ENCODE measurements at places on chromosomes 7 and 10.

- DNase-seq = no peak
These were observed 121.6 kb upstream of the LYZL2 start for GRCh38 chr10:30750971-30751677.

- no peak for DNase-seq
These were observed 115.2 kb downstream of the ZFAND4 start for GRCh38 chr10:45557275-45557905.

GRCh38 chr7:97818066-97818663 is 54.0 kb downstream of the ASNS start:
- DNase-seq = no peak

- DNase-seq = no peak
These were observed 449.2 kb downstream of the IPMK start for GRCh38 chr10:57818522-57818921.

DNA sequence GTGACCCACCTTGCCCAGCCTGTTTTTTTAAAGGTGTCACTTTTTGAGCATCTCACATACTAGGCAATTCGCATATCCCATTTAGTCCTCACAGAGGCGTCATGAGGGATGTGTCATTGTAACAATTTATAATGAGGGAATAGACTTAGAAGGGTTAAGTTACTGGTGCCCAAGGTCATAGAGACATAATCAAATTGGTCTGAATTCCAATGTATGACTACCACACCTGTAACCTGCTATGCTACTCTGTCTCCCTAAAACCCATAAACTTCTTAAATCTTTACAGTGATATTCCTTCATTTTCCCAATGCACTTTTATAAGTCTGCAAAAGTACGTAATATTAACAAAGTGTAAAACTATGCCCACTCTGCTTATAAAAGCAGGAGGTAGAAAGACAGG is 7.1 kb downstream of the ZMYND11 start:
- no peak for DNase-seq

DNA sequence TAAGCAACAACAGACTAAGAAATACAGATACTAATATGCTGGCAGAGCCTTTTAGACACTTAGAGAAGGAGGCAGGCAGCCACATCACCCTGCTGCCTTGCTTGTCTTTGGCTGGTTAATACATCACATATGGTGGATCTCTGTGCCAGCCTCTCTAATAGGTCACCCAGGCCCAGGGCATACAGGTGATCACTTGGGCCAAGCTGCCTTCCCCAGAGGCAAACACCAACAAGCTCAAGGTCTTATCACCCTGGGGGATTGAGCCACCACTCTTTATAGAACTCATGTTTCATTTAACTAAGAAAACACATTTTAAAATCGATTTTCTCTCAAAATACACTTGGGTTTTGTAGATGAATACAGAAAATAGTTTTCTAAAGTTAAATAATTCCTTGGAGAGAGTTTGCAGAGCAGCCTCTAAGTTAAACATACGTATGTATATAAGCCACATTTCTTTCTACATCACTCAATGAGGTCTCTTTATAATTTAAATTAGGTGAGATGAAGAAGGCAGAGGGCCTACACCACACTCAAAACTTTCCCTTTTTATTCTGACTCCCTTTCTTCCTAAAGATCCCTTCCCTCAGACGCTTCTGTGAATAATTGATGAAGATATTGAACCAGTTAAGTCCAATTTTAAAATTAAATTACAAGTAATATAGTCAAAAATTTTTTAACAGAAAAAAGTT is 556.8 kb upstream of the GHITM start:
- DNase-seq = no peak

DNA sequence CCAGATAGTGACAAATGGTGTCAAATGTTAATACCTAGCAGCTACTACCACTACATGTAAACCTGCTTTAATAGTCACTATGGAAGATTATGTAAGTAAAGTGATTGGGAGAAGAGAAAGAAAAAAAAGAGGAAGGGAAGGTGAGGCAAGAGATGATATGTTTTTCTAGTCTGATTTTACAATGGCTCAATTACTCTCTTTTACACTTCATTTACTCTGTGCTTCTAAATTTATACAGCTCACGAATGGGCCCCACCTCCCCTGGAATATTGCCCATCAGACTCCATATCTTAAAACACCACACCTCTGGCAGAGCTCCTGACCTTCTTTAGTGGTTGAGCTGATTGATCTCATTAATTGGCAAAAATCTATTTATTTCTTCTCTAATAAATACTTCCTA is 28.0 kb upstream of the IKZF1 start:
- no peak for DNase-seq

DNA sequence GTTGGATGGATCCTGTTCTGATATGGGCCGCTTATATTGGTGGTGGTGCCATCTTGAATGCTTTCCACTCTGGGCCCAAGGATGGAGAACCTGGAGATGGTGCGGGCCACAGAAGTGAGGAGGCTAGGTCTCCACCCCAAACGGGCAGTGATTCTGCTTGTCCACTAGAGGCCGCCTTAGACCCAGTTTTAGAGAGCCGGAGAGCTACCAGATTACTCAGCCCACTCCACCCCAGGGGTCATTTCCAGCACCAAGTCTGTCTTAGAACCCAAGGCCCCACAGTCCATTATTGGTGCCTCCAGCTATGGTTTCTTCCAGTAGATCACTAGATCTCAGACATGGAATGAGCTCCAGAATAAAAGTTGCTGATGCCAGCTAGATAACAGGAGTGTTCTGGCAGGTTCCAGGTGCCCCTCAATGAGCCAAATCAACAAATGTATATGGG is 11.8 kb upstream of the CAMK2G start:
- DNase-seq = peak; percentile 41

GRCh38 chr10:128540781-128541761 is 414.8 kb upstream of the MKI67 start:
- DNase-seq = peak; percentile 84

- DNase-seq = no peak
These were observed at the start of gene SNCG for GRCh38 chr10:86958116-86958900. SNCG (plus strand) TSS chr10:86958599; CDS start chr10:86958698, 99 bp downstream.

DNA sequence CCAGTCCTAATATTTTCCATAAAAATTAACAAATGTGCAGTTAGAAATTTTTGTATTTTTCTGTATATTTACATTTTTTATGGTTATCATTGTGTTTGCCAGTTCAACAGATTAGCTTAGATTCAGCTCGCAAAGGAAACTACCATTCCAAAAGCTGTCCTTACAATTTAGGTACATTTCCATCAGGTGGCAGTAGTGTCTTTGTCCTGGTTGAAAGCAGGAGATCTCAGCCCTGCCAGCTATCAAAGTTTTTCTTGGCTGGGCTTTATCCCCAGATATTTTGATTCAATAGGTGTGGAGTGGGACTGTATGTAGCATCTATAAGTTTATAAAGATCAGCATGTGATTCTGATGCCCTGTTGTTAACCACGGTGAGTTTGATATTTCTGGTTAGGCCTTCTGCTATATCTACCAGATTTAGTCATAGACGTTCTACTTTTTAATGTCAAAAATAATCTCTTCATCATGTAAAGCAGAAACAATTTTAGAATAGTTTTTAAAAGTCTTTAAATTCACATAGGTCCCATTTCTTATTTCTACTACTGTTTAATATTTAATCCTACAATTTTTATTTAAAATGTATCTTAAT is 15.5 kb upstream of the ICA1 start:
- peak; percentile 10 for DNase-seq

DNA sequence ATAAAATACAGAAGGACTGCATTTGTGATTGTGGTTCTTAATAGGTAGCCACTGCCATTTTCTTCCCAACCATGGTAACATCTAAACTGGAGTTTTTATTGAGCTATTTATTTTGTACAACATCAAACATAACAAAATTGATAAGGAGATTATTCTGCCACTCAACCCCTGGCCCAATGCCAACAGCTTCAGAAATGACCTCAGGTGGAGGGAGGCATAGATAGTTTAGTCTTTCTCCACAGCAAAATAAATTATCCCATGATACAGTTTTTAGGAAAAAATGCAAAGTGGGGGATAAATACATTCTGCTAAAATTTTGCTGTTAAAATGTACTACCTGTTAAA is 57.6 kb downstream of the LRRTM3 start:
- no peak for DNase-seq

- DNase-seq = no peak
These were observed 29.9 kb downstream of the ERLIN1 start for GRCh38 chr10:100155936-100156335.

- DNase-seq = no peak
These were observed 277.4 kb downstream of the FZD1 start for GRCh38 chr7:91541641-91542040.

- no peak for DNase-seq
These were observed 514.2 kb downstream of the ARL4A start for GRCh38 chr7:13201628-13202027.

DNA sequence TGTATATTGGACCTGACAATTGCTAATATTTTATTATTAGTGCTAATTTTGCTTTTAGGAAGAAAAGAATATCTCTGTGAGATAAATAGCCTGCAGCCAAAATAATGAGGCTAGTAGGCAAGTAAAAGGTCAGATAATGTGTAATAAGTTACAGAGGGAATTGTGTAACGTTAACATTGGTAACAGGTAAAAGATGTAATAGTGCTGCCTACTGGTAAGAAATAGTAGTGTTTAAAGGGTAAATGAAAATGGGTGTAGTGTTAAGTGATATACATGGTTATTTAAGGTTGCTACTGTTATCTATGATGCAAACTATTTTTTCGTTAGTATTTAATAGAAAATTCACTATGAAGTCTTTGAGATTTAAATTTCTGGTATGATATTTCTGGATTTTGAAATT is 9.2 kb upstream of the FOXP2 start:
- peak; percentile 69 for DNase-seq

- DNase-seq = no peak
These were observed 22.7 kb downstream of the GPAM start for GRCh38 chr10:112160834-112161233.

DNA sequence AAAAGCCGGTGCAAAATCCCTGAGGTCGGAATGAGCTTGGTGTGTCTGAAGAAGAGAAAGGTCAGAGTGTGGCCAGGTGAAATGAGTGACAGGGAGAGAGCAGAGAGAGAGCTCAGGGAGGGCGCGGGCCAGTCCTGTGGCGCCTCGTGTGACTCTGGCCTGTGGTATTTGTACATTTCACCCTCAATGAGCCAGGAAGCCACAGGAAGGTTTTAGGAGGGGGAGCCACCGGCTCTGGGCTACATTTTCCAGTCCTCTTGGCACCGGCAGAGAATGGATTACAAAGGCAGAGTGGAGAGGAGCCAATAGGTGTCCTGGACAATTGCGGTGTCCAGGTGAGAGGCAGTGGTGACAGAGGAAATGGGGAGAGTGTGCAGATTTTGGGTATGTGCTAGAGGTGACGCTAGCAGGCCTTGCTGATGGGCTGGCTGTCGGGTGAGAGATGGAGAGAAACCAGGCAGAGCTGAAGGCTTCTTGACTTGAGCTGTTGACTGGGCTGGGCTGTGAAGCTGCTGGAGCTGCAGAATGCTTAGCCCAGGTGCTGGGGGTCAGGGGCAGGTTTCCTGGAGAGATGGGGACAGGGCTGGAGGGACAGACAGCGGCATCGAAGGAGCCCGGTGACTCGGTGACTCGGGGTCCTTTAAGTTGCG is 38.1 kb downstream of the COL13A1 start:
- DNase-seq = no peak

DNA sequence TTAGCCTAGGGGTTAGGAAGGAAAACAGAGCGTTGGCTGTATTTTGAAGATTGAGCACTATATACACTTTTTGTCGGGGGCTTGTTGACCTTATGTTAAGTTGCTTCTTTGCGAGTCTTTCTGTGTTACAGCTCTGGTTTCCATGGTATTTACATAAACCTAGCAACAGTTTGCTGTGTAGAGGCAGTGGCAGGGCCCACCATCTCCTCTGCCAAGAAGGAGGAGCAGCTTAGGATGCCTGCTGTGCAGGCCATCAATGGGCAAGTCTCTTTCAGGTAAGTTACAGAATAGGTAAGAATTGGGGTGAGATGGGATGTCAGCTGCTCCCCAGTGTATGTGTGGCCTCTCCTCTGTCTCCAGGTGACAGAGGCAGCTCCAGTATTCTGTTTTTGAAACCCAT is 485.5 kb downstream of the LRMDA start:
- DNase-seq = no peak

DNA sequence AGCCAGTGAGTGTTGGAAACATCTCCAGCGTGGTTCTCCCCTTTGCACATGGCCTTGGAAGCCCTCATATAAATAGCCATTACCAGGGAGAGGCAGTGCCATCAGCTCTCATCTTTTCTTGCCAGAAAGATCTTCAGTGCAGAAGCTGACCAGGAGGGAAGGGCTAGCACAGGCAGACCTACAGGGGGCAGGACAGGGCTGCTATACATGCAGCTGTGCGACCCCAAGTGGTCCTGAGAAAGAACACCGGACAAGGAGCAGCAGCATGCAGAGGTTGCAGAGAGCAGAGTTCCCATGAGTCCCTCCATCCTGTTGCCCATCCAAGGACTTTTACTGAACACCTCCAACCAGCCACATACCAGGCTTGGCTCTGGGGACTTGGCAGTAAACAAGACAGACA is 17.1 kb downstream of the GRID1 start:
- no peak for DNase-seq

GRCh38 chr10:76324283-76324682 is 892.9 kb downstream of the LRMDA start:
- DNase-seq = peak; percentile 67

GRCh38 chr10:13608246-13608853 is 21.6 kb downstream of the PRPF18 start:
- DNase-seq = no peak

DNA sequence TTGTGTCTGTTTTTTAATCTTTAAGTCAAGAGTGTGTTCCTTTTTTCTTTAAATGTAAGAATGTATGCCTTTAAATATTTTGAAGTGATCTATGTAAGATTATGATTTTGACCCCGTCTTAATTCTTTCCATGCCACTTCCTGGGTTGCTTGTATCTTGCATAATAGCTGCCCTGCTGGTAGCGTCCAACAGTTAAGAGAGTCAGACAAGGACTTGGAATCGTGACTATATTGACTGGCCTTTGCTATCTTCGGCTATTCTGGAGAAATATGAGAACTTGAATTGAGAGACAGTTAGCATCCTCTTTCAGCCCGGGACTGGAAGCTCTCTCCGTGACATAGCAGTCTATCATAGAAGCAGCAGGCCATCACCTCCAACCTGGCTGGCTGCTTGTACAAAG is 13.0 kb downstream of the NRP1 start:
- no peak for DNase-seq

DNA sequence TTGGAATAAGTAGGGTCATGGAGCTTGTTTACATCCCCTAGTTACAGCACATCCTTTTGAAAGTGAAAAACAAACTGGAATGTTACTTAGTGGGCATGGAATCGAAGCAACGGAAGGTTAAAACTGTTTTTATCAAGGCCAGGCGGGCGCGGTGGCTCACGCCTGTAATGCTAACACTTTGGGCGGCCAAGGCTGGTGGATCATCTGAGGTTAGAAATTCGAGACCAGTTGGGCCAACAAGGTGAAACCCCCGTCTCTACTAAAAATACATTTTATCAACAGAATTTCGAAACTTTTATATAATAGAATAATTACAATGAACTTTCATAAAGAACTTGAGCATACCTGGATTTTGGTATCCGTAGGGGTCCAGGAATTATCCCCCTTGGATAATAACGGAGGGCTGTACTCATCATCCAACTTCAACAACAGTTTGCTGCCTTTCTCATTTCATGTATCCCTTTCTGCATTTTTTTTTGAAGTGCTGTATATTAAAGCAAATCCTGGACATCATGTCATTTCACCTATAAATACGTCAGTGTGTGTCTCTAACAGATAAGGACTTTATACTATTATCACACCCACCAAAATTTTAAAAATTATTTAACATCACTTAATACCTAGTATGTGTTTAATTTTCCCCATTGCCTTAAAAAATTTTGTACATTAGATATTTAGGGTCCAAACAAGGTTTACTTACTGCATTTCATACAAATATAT is 1.3 kb upstream of the TMED4 start:
- DNase-seq = no peak
